ENCODE measurements at places on chromosomes 1 and 21.

GRCh38 chr1:16367968-16368890 lies 1.2 kb downstream of the SZRD1 start:
- no peak for DNase-seq

DNA sequence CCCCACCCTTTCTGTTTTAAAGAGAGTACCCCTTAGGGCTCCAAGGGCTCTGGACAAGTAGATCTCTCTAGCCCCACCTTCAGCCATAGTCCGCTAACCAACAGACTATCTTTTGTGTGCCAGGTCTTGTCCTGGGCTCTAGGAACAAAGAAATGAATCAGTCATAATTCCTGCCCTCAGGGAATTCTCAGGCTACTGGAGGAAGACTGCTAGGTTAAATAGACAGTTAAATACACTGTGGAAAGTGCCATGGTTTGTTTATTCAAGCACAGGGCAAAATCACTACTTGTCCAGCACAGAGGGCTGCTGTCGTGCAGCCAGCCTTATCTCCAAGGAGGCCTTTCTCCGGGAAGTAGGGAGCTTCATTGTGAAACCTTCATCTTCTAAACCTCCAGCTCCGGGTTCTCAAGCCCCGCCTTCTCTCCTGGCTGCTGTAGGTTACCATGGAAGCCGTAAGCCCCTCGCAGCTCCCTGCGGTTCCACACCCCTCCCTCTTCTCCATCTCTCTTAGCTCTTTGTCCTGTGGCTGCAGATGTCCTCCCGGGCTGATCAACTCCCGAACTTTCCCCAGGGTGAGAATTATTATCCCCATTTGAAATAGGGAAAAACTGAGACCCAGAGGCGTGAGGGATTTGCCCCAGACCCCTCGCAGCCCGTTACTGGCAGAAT lies 29.8 kb downstream of the SHISAL2A start:
- no peak for DNase-seq

DNA sequence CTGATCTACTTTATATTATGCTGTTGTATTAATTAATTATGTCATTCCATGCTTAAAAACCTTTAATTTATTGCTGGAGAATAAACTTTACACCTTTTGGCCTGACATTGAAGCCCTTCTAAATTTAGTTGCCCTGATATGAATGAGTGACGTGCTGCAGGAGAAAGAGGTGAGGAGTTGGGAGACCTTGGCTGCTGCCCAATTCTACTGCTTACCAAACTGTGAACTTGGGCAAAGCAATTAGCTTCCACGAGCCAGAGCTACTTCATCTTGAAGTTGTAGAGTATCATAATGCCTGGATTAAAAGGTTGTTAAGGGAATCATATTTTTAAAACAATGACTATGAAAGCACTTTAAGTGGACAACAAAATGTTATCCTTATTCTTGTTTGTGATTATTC lies 126.8 kb upstream of the DEPDC1 start:
- no peak for DNase-seq

DNA sequence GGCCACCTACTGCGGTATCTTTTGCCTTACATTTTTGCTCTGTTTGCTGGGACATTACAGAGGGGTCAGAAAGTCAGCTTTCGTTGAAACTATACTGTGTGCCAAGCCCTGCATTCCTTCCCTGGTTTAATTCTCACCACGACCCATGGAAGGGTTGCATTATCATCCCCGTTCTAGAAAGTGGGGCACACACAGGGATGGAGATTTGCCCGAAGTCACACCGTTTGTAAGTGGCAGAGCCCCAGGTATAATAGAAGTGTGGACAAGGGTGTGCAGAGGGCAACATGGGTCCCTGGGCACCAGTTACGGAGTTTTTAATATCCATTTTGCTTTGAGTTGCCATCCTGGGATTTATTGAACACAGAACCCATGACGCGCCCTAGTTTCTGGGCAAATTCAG lies 11.8 kb downstream of the DMRTB1 start:
- DNase-seq = no peak

DNA sequence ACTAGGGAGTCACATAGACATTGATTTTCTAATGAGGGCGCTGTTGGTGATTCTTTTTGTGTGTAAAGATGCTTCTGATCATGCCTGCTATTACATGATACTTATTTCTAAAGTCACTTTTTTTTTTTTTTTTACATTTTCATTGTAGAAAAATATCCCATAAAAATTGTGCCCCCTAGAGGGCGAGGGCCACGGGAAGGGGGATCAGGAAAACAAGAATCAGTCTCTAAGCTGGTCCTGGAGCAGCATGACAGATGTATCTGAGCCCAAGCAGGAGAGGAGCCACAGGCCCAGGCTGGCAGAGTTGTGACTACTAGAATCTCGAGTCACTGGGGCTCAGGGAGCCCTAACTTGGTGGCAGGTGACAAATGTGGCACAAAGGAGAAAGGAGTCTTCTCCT lies 28.1 kb downstream of the ZSCAN20 start:
- no peak for DNase-seq

DNA sequence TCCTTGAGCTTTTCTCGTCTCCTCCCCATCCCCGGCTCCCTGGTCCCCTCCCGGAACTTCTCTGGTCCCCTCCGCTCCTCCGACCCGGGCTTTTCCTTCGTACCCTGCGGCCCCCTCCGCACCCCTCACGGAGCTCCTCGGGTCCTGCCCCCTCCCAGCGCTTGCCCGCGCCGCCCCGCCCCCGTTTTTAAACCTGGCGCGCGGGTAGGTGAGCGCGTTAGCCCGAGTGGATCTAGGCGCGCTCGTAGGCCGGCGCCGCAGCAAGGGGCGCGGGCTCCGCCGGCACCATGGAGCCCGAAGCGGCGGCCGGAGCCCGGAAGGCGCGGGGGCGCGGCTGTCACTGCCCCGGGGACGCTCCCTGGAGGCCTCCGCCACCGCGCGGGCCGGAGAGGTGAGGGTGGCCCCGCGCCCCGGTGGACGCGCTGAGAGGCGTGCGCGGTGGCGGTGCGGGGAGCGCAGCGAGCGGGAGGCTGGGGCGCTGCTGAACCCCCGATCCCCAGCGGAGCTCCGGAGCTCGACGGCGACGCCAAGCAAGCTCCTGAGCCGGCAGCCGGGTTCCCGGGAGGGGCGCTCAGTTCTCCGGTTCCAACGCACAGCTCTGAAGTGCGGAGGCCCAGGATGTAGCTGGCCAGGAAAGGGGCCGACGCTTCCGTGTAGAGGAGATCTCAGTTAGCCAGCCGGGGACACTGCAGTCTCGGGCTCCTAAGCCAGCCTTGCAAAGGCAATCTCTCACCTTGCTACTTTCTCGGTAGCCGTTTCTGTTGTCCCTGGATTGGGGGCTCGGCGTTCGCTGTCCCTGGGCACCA lies at the start of gene RIPPLY3:
Gene RIPPLY3, plus strand, starts transcription at position 217 of the 806 bp plus-strand sequence. Its CDS starts 71 bp downstream, at position 288.
- DNase-seq = peak; percentile 19

DNA sequence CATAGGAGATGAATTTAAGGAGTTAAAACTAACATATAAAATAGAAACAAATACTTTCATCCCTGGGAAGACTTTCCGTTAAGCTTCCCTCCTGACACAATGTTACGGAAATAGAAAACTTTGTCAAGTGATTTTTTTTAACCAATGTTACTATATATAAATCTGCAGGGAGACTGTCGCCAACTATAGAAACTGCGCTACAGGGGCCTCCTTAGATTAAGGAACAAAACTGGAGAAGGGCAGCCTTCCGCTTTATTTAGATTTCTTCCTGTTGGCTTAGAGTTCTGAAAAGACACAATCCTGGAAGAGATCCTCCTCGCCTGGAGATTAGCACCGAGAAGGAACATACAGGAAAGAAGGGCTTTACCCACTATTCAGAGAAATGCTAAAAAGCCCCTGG lies 1.5 kb downstream of the MGST3 start:
- no peak for DNase-seq

DNA sequence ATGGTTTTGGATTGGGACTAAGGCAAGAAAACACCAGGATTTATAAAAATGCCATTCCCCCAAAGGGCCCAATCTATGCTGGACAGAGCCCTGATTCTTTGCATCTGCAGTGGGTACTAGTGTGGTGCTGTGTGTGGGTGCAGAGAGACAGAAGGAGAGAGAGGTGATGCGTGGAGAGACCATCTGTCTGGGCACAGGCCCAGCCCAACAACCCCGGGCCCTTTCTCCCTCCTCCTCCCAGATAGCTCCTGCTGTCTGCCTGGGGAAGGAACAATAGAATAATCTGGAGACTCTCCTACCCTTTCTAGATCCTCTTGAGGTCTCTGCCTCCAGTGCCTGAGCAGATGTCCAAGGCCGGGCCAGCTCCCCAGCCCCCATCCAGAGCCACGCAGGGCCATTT lies 15.1 kb downstream of the KIAA1614 start:
- no peak for DNase-seq

- no peak for DNase-seq
These were observed 58.4 kb downstream of the SYF2 start for GRCh38 chr1:25173809-25174340.

- no peak for DNase-seq
These were observed 128.6 kb upstream of the IVNS1ABP start for GRCh38 chr1:185445594-185445993.

- no peak for DNase-seq
These were observed 654.6 kb downstream of the ADGRL2 start for GRCh38 chr1:82455342-82455741.

- no peak for DNase-seq
These were observed 987 bp downstream of the GPR137B start for GRCh38 chr1:236143104-236143948.

- no peak for DNase-seq
These were observed 2.7 kb upstream of the CNN3 start for GRCh38 chr1:94929351-94930217.
